Stimulated activated CD4-positive, alpha-beta T cell treated with anti-CD3 and anti-CD28 coated beads, Interleukin-15, amount 100 ng/mL, for 24 hours (primary cell): ENCODE measurements at places on chromosomes 6 and 20.

DNA sequence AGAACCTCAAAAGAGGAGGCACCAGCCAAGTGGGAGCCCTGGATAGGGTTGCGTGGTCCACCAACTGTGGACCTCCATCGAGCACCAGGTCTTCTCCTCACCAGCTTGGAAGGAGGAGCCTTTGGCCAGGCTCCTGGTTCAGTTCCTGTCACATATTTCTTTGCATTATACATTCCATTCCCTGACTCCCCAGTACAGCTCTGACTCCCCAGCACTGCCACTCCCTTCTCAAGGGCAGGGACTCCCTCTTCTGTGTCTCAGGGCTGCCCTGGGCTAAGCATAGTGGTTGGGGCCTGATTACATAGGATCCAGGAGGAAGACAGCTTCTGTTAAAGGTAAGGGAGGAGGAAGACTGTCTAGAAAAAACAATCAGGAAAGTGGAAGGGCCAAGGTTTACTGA, 91.1 kb downstream of the MRPL14 start:
- no peak for DNase-seq

DNA sequence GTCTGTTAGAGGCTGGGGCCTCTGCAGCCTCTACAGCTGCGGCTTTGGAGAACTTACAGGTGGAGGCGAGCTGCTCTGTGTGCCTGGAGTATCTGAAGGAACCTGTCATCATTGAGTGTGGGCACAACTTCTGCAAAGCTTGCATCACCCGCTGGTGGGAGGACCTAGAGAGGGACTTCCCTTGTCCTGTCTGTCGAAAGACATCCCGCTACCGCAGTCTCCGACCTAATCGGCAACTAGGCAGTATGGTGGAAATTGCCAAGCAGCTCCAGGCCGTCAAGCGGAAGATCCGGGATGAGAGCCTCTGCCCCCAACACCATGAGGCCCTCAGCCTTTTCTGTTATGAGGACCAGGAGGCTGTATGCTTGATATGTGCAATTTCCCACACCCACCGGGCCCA, 2.6 kb downstream of the TRIM39 start:
- no peak for DNase-seq

DNA sequence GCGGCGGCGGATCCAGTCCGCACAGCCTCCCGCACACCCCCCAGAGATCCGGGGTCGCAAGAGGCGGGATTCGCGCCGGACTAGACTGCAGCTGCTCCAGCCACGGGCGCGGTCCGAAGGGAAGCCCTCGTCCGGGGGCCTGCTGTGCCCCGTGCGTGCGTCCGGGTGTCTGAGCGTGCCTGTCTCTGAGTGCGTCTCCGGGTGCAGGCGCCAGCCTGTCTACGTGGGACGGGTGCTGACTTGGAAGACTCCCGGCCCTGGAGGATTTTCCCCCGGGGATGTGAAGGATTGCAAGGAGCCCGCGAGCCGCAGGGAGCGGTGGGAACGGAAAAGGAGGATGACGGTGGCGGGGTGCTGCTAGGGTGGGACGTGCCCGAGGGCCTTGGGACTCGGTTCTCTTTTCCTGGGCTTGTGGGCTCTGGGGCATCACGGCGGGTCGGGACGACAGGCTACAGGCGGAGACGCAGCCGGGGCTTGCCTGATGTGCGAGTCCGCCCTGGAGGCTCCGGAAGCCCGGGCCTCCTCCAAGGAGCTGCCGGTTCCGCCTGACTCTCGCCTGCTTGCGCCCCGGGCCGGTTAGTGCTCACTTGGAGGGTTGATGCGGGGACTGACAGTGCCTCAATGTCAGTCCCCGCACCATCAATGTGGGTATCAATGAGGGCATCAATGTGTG, 5.7 kb downstream of the MAFB start:
- DNase-seq, result peak; percentile 22

GRCh38 chr20:2687514-2687913, 5.1 kb upstream of the EBF4 start:
- no peak for DNase-seq

DNA sequence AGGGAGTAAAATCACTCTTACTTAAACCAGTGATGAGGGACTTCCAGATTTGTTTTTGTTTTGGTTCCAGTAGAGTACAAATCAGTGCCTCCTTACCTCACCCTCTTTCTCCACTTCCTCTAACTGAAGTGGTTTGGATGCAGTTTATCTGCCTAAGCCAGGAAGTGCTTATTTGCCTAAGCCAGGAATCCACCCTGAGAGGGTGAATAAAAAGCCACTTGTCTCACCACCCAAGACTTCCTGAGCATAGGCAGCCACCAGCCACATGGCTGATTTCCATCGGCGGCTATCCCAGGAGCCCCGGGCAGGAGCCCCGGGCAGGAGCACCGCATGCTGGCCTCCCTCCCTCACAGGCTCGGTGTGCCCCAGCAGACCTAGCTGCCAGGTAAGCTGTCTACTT, 12.0 kb downstream of the LRP11 start:
- no peak for DNase-seq

- no peak for DNase-seq
These were observed 14.6 kb upstream of the FAXC start for GRCh38 chr6:99364026-99364425.

DNA sequence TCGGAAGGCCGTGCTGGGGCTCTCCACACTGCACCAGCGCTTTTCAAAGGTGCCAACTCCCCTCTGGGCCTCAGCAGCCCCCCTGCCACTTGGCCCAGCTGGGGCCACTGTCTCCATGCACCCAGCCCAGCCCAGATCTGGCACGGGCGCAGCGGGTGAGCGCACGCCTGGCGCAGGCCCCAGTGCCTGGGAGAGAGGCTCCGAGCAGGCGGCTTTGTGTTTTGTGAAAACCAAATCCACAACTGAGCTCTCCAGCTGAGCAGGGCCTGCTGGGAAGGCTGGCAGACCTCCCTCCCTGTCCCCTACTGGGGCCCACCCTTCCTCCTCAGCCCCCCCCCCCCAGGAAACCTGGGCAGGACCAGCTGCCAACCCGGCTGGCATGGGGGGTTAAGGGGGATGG, 17.0 kb downstream of the MDGA1 start:
- no peak for DNase-seq

DNA sequence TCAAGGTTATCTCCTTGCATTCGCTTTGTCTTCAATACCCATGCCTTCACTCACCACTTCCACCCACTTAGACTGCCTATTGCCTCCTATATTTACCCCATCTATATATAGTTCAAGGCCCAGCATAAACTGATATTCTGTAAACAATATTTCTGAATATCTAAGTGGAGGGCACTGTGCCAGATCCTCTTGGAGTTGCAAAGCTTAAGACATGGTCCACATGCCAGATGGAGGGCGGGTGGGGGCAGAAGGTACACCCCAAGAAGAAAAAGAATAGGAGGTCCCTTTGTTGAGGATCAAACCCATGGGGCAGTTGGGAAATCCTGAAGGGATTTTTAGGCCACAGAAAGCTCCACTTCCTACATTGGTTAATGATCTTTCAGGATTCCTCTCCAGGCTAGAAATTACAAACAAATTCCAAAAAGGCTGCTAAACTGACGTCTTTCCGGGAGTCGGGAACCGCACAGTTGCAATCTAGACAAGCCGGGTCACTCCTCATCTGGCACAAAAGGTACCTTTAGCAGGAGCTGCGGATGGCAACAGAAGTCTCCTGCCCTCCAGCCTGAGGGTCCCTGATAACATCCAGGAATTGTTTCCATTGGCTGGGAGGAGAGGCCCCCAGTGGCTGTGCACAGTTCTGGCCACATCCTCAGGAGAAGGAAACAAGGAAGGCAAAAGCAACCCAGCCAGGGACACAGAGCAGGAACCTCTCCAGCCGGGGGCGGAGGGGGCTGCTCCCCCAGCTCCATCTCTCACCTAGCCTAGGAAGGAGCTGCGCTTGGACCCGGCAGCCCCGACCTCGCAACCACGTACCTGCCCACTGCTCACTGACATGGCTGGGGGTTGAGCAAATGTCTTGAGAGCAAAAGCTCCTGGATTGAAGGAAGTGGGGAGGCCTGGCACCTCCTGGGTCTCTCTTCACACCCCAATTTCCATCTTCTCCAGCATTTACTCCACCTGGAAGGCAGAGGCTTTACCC, 5.9 kb upstream of the LPIN3 start:
- no peak for DNase-seq

GRCh38 chr6:37244430-37245310, 12.9 kb upstream of the TBC1D22B start:
- no peak for DNase-seq

GRCh38 chr6:16800341-16800740, 39.1 kb upstream of the ATXN1 start:
- no peak for DNase-seq

DNA sequence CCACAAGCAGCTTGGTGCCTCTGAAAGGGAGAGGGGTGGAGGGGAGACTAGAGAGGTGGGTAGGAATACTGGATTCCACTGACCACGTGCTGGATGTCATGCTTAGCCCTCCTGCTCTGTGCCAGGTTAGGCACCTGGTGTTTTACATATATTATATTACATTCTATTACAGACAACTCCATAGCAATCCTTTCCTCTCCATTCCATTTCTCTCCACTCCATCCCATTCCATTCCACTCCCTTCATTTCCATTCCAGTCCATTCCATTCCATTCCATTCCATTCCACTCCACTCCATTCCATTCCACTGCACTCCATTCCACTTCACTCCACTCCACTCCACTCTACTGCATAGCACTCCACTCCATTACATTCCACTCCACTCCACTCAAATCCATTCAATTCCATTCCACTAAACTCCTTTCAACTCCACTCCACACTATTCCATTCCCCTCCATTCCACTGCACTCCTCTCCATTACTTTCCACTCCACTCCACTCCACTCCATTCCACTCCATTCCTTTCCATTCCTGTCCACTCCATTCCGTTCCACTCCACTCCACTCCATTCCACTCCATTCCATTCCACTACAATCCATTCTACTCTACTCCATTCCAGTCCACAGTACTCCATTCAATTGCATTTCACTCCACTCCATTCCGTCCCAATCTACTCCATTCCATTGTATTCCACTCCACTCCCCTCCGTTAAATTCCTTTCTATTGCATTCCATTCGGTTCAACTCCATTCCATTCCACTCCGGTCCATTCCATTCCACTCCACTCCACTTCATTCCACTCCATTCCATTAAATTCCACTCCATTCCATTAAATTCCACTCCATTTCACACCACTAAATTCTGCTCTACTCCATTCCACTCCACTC, 27.2 kb upstream of the DEFB125 start:
- DNase-seq, result no peak

GRCh38 chr6:20211941-20212391, 303 bp downstream of the MBOAT1 start:
- no peak for DNase-seq

DNA sequence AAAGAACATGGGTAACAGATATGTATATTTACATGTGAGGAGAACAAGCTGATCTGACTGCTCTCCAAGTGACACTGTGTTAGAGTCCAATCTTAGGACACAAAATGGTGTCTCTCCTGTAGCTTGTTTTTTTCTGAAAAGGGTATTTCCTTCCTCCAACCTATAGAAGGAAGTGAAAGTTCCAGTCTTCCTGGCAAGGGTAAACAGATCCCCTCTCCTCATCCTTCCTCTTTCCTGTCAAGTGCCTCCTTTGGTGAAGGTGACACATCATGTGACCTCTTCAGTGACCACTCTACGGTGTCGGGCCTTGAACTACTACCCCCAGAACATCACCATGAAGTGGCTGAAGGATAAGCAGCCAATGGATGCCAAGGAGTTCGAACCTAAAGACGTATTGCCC, 5.2 kb downstream of the HFE start:
- no peak for DNase-seq

GRCh38 chr6:51472745-51473487, 614.5 kb downstream of the PKHD1 start:
- DNase-seq, result no peak

GRCh38 chr20:45028424-45029136, 62.3 kb downstream of the STK4 start:
- peak; percentile 30 for DNase-seq

- no peak for DNase-seq
These were observed 123.0 kb upstream of the FAM184A start for GRCh38 chr6:119201480-119201879.

GRCh38 chr20:1130847-1131246, 12.4 kb downstream of the PSMF1 start:
- no peak for DNase-seq

DNA sequence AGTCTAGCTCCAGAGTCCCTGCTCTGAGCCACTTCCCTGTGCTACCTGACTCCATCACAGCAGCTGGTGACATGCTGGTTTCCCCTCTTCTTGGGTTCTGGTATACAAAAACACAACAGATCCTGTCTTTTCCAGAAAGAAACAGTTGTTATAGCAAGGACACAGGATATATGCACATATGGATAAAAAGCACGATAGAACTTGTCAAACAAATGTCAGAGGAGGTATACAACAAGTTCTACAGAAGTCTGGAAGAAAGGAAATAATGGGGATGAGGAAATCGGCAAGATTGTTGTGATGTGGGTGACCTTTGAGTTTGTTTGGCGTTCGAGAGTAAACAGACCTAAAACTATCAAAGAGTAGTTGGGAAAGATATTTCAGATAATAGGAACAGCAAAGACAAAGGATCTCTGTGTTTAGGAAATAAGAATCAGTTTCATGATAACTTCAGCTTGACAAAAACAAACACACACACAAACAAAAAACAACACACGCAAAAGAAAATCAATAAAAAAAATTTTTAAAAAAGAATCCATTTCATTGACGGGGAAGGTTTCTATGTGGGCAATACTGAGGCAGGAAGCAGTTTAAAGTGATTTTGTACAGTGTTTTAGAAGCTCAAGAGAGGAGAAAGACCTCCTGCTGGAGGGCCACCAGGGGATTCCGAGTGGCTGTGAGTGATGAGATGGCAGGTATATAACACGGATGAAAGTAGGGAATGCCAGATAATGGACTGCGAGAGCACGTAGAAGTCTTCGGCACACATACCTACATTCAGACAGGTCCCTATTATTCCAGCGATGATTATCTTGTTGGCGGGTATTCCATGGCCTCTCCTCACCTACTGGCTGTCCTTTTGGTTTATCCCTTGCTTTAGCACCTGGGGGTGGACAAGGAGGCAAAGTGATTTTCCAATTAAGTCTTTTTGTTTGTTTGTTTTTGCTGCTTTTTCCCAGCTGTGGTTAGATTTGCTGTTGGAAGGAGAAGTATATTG, 174.9 kb downstream of the HS3ST5 start:
- DNase-seq, result no peak

GRCh38 chr6:167314180-167314821, 10.6 kb upstream of the TTLL2 start:
- DNase-seq, result no peak

DNA sequence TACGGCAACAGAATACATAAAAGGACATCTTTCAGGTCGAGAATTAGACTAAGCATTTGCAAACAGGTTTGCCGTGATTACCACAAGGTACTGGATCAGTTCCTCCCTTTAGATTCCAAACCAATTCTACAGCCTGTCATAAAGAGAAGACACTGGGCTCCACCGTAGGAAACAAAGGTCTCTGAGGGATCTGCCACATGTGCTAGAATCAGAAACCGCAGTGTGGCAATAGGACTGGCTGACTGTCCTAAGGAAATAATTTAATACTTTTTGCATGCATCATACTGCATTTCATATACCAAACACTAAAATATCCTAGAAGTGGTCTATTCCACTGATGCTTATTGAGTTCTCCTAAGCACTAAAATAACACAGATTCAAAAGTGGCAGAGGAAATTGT, 59.2 kb downstream of the POPDC3 start:
- no peak for DNase-seq

- DNase-seq, result no peak
These were observed 49.9 kb downstream of the IPCEF1 start for GRCh38 chr6:154306696-154307095.

GRCh38 chr6:160178271-160178670, 56.7 kb downstream of the SLC22A1 start:
- DNase-seq, result no peak

- no peak for DNase-seq
These were observed 43.1 kb downstream of the E2F3 start for GRCh38 chr6:20444786-20445271.
